A673 (cell line): ENCODE measurements at places on chromosomes 5 and 9.

- no peaks in the 10 kb centered on the region for H3K36me3 ChIP-seq
- H3K27ac ChIP-seq, result no peak overlapping the region
- DNase-seq, result no peak
- no peaks in the 10 kb centered on the region for H3K4me1 ChIP-seq
- no peaks in the 10 kb centered on the region for H3K27me3 ChIP-seq
These were observed 20.7 kb downstream of the FANCC start for GRCh38 chr9:95296761-95297160.

DNA sequence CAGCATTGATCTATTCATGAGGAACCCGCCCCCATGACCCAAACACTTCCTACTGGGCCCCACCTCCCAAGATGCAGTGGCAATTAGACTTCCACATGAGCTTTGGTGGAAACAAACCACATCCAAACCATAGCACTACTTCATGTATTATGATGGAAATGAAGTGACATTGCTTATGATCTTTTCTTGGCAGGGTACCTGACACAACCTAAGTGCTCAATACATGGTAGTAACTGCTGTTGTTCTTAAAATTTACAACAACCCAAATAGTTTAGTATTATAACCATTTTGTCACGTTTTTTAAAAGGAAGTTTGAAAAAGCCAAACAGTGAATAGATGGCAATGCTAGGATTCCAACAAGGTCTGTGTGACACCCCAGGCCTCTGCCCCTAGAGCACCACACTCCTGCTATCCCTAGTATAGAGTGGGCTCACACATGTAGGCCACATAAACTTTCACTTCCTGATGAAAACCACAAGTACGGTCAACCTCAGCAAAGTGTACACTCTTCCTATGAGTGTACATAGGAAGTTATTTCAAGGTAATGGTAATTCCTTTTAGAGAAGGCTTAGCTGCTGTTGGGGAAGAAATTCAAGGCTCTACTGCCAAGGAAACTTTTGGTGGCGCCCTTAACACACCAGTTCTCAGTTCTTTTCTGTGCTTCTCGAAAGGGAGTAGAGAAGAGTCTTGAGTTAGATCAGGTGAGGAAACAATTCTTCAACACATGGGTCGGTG, 97.6 kb downstream of the ARSB start:
- H3K27ac ChIP-seq, result no peak overlapping the region
- H3K4me3 ChIP-seq, result no peak overlapping the region
- H3K4me1 ChIP-seq, result no peaks in the 10 kb centered on the region
- no peaks in the 10 kb centered on the region for H3K27me3 ChIP-seq

GRCh38 chr9:136024286-136024685, 63.1 kb upstream of the UBAC1 start:
- H3K4me3 ChIP-seq, result no peak overlapping the region
- no peak for DNase-seq
- peaks cover 14% of the 10 kb centered on the region for H3K4me1 ChIP-seq
- H3K27me3 ChIP-seq, result no peaks in the 10 kb centered on the region
- H3K36me3 ChIP-seq, result peaks cover 6% of the 10 kb centered on the region
- no peak overlapping the region for H3K27ac ChIP-seq

GRCh38 chr5:149043641-149044040, 19.2 kb downstream of the SH3TC2 start:
- no peaks in the 10 kb centered on the region for H3K36me3 ChIP-seq
- no peak overlapping the region for H3K27ac ChIP-seq
- H3K27me3 ChIP-seq, result no peaks in the 10 kb centered on the region
- no peak for DNase-seq
- no peaks in the 10 kb centered on the region for H3K4me1 ChIP-seq

- H3K4me3 ChIP-seq, result peak overlapping the region; percentile 57
- H3K27me3 ChIP-seq, result no peaks in the 10 kb centered on the region
- H3K4me1 ChIP-seq, result peaks cover 9% of the 10 kb centered on the region
- DNase-seq, result peak; percentile 21
These were observed 596 bp upstream of the ADAMTS6 start for GRCh38 chr5:65482296-65482735.

- no peak overlapping the region for H3K27ac ChIP-seq
- H3K36me3 ChIP-seq, result peaks cover 2% of the 10 kb centered on the region
- H3K4me3 ChIP-seq, result no peak overlapping the region
- H3K27me3 ChIP-seq, result no peaks in the 10 kb centered on the region
- DNase-seq, result no peak
These were observed 37.6 kb upstream of the SETD9 start for GRCh38 chr5:56871777-56872176.

DNA sequence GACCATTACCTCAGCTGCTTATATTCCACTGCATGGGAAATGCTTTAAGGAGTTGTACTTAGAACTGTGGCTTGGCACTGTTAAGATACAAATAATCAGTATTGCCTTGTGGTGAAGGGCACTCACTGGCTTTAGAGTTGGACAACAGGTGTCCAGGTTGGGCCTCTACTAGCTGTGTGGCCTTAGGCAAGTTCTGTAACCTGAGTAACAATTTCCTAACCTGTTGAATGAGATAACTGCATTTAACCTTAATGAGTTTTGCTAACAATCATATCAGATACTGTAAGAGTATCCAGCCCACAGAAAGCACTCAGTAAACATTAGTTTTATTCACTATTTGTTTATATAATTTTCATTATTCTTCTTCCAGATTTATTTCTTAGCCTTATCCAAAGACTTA, 17.2 kb upstream of the HK3 start:
- no peak overlapping the region for H3K4me3 ChIP-seq
- no peaks in the 10 kb centered on the region for H3K4me1 ChIP-seq
- no peak overlapping the region for H3K27ac ChIP-seq
- DNase-seq, result no peak

DNA sequence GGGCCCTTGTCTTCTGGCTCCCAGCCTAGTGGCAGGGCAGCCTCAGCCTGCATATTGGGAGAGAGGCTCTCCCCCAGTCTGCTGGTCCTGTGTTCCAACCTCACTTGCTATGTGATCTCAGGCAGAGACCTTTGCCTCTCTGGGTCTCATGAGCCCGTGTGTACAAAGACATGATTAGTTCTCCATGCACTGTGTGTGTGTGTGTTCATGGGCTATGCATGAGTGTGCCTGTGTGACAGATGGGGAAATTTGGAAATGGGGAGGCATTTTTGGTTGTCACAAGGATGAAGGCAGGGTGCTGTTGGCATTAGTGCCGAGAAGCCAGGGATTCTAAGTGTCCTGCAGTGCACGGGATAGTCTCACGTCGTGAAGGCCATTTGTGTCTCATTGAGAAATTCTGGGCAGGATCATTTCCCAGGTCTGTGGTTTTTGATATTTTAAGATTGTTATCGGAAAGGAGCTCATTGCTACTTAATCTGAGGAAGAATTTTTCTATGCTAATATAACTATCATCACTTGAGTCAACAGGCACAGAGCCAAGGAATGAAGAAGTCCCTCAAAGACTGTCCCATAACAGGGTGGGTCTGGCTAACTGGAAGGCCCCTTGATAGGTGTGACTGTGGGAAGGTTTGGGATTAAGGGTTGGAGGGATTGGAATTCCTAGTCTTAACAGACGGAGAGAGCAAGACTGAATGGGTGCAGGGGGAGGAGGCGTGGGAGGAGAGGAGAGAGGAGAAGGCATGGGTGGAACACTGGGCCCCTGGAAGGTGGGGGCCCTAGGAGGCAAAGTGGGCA, 168.5 kb downstream of the RGS3 start:
- no peak for DNase-seq
- H3K27ac ChIP-seq, result no peak overlapping the region
- H3K4me1 ChIP-seq, result peaks cover 5% of the 10 kb centered on the region
- H3K27me3 ChIP-seq, result no peaks in the 10 kb centered on the region
- H3K4me3 ChIP-seq, result no peak overlapping the region

DNA sequence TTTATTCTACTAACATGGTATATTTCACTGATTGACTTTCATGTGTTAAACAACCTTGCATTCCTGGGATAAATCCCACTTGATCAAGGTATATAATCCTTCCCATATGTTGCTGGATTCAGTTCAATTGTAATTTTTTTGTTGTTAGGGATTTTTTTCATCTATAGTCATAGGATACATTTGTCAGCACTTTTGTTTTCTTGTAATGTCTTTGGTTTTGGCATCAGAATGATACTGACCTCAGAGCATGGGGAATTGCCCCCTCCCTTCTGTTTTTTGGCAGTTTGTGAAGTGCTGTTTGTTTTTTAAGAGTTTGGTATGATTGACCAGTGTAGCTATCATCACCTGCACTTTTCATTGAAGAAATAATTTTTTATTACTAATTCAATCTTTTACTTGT, 176.8 kb upstream of the RASEF start:
- no peaks in the 10 kb centered on the region for H3K27me3 ChIP-seq
- H3K27ac ChIP-seq, result no peak overlapping the region
- no peak overlapping the region for H3K4me3 ChIP-seq
- no peaks in the 10 kb centered on the region for H3K4me1 ChIP-seq
- DNase-seq, result no peak

- no peaks in the 10 kb centered on the region for H3K27me3 ChIP-seq
- DNase-seq, result no peak
- no peaks in the 10 kb centered on the region for H3K36me3 ChIP-seq
- no peak overlapping the region for H3K4me3 ChIP-seq
- H3K27ac ChIP-seq, result no peak overlapping the region
These were observed 65.0 kb upstream of the FBXW11 start for GRCh38 chr5:172071309-172071875.

GRCh38 chr9:91555132-91555531, 131.5 kb upstream of the NFIL3 start:
- H3K27me3 ChIP-seq, result no peaks in the 10 kb centered on the region
- no peak for DNase-seq
- no peak overlapping the region for H3K4me3 ChIP-seq
- peaks cover 7% of the 10 kb centered on the region for H3K4me1 ChIP-seq
- H3K36me3 ChIP-seq, result no peaks in the 10 kb centered on the region

DNA sequence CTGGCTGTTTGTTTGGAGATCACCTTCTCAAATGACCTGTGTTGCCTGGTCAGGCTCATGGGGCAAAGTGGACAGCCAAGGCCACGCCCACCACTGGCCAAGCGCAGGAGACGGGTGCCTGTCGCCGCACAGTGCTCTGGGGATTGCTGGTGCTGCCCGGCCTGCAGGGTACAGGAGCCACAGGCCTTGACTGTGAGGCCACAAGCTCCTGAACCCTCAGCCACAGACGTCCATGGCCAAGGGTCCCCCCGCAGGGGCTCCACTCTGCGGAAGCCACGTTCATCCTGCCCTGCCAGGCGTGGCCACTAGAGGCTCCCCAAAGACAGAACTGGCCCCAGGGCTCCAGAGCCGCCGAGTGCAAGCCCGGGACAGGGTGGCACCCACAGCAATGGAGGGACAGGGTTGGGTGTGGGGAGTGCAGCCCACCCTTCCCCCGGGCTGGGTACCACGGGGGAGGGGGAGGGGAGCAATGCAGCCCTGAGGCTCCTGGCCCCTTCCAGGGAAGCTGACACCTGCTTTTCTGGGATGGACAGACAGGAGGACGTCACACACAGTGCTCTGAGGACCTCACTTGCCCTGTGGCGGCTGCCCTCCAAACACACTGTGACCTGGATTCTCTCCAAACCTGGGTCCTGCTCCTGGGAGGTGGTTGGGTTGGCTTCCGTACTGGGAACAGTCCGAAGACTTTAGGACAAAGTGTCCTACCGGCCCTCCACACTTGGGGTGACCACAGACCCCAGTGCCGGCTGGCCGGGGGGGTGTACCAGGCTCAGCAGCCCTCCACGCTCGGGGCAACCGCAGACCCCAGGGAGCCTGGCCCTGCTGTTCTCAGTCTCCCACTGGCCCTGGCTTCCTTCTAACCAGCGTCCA, 21.5 kb downstream of the TPPP start:
- H3K36me3 ChIP-seq, result peaks cover 9% of the 10 kb centered on the region
- DNase-seq, result peak; percentile 85
- no peak overlapping the region for H3K4me3 ChIP-seq
- H3K27me3 ChIP-seq, result peaks cover 6% of the 10 kb centered on the region
- H3K4me1 ChIP-seq, result peaks cover 19% of the 10 kb centered on the region

DNA sequence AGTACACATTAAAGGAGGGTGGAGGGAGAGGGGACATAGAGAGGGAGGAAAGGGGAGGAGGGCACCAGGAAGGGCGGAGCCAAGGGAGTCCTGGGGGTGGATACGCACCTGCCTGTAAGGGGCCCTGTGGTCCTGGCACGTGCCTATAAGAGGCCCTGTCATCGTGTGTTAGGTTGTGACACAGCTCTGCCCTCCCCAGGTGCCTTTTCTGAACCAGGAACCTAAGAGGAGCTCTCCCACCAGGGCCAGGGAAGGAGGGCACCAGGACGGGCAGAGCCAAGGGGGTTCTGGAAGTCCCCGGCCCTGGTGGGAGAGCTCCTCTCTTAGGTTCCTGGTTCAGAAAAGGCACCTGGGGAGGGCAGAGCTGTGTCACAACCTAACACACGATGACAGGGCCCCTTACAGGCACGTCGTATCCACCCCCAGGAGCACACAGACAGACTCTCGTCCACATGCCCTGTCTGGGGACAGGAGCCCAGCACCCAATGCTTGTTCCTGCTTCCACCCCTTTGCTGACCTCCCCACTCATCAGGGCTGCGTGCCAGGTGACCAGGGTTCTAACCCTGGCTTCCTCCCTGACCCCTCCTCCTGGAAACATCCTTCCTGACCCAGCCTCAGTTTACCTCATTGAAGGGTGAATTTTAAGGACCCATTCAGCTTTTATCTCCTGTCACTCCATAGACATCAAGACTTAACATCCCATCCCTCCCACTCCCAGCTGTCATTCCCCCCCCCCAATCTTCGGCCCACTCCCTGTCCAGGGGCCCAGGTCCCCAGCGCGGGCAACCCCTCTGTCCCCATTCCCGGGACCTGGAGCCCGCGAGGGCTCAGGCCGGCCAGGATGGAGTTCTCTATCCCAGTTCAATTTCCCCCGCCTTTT, 12.9 kb upstream of the OLFM1 start:
- no peaks in the 10 kb centered on the region for H3K27me3 ChIP-seq
- H3K4me3 ChIP-seq, result peak overlapping the region; percentile 84
- H3K4me1 ChIP-seq, result peaks cover 11% of the 10 kb centered on the region
- DNase-seq, result no peak

- DNase-seq, result no peak
- H3K4me1 ChIP-seq, result no peaks in the 10 kb centered on the region
- H3K27ac ChIP-seq, result no peak overlapping the region
- no peaks in the 10 kb centered on the region for H3K27me3 ChIP-seq
- no peak overlapping the region for H3K4me3 ChIP-seq
- H3K36me3 ChIP-seq, result no peaks in the 10 kb centered on the region
These were observed 97.8 kb upstream of the RUFY1 start for GRCh38 chr5:179452356-179453230.

GRCh38 chr9:7027996-7028395, 270.2 kb downstream of the KDM4C start:
- no peak overlapping the region for H3K27ac ChIP-seq
- no peak for DNase-seq
- H3K36me3 ChIP-seq, result no peaks in the 10 kb centered on the region
- no peak overlapping the region for H3K4me3 ChIP-seq
- H3K4me1 ChIP-seq, result no peaks in the 10 kb centered on the region

GRCh38 chr5:132460846-132461568, 29.6 kb downstream of the IRF1 start:
- peaks cover 35% of the 10 kb centered on the region for H3K4me1 ChIP-seq
- no peak overlapping the region for H3K27ac ChIP-seq
- no peak overlapping the region for H3K4me3 ChIP-seq
- no peaks in the 10 kb centered on the region for H3K36me3 ChIP-seq
- no peaks in the 10 kb centered on the region for H3K27me3 ChIP-seq
